Fibroblast of the aortic adventitia (primary cell): ENCODE measurements at places on chromosomes 13 and 19. TPM values are rescaled to one million over a fixed set of nuclear protein-coding genes. Genes with fewer than 3 reads are reported as not detected.

- peak; percentile 88 for DNase-seq
These were observed 14.7 kb downstream of the SMARCA4 start for GRCh38 chr19:10975374-10976130.

GRCh38 chr13:52851137-52851962 lies 2.9 kb upstream of the PCDH8 start:
- DNase-seq = peak; percentile 15

MED29 gene
- total RNA-seq = 16.2 and 25.7 TPM in 2 replicates

DNA sequence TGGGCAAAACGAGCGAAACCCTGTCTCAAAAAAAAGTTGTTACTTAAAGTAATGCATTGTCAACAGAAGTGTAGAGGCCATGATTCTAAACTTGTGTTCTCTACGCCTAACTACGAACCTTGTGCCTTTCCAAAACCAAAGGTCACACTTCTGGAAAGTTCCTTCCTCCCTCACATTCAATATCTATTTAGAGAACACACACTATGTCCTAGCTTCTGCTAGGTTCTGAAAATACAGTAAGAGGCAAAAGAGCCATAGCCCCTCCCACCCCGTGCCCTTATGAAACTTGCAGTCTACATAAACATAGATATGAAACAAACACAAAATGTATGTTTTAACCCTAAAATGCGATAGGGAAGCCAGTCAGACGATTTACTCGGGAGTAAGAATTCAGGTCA lies 36.4 kb downstream of the RNF6 start:
- no peak for DNase-seq

DNA sequence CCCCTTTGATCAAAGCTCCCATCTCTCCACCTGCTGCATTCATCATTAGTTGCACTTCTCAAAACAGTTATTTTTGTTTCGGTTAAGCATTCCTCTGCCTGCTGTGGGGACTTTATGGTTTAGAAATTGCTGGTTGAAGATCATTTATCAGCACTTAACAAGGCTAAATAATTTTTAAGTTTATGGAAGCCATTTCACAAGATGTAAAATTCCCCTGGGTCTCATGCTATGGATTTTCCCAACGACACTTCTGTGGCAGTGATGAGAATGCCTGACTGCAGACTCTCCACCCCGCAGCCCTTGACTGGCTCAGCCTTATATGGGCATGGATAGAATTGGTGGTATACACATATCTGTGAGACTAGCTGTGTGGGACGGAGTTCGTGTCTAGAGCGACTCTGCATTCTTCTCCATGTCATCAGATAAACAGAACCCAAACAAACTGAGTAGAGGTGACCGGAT lies 52.8 kb downstream of the COL4A2 start:
- DNase-seq = no peak

PROSER3 gene
- 4.5 and 10.8 TPM in 2 replicates for total RNA-seq

ADGRE1 gene
- not detected in 2 replicates for total RNA-seq

DNA sequence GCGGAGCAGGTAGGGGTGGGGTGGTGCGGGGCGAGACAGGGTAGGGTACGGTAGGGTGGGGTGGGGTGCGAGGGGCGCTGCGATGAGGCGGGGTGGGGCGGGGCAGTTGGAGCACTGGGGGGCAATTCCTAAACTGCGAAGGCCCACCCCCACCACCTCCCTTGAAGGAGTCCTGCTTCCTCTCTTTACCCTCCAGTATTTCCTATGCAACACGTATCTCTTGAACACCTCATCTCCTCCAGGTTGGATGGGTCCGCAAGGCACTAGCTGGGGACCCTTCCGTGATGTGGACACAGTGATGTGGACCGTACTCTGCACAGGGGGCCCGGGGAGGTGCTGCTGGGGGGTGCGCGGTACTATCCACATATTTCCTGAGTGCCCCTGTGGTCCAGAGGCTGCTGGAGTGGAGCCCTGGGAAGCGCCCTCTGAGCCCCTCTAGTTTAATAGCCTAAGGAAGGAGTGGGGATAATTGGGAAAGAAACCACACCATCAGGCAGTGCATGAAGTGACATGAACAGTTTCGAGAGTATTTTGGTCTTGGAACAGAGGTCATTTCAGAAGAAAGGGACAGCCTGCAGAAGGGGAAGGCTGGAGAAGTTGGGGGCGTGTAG lies 1.1 kb downstream of the IL17D start:
- DNase-seq = no peak

S1PR4 gene
- total RNA-seq = not detected in 2 replicates

- DNase-seq = no peak
These were observed 3.9 kb downstream of the MBNL2 start for GRCh38 chr13:97226013-97226412.

SLC17A7 gene
- 0.49 TPM in 1 of 2 replicates, not detected in the other for total RNA-seq

DNA sequence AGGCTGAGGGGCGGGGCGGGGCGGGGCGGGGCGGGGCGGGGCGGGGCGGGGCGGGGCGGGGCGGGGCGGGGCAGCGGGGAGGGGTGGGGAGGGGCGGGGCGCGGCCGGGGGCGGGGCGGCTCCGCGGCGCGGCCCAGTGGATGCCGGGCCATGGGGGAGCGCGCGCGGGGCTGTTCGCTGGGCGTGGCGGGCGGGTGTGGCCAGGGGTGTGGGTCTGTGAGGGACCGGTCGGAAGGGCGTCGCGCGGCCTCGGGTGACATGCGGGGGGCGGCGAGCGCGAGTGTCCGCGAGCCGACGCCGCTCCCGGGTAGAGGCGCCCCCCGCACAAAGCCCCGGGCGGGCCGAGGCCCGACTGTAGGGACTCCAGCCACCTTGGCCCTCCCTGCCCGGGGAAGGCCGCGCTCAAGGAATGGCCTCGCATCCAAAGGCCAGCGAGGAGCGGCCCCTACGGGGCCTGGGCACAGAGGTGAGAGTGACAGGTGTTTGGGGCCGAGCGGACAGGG lies at the start of gene ZFP28:
Gene ZFP28, plus strand, starts transcription at position 188 of the 503 bp plus-strand sequence. Its CDS starts 71 bp downstream, at position 259.
- no peak for DNase-seq

OVOL3 gene
- not detected in 2 replicates for total RNA-seq

DNA sequence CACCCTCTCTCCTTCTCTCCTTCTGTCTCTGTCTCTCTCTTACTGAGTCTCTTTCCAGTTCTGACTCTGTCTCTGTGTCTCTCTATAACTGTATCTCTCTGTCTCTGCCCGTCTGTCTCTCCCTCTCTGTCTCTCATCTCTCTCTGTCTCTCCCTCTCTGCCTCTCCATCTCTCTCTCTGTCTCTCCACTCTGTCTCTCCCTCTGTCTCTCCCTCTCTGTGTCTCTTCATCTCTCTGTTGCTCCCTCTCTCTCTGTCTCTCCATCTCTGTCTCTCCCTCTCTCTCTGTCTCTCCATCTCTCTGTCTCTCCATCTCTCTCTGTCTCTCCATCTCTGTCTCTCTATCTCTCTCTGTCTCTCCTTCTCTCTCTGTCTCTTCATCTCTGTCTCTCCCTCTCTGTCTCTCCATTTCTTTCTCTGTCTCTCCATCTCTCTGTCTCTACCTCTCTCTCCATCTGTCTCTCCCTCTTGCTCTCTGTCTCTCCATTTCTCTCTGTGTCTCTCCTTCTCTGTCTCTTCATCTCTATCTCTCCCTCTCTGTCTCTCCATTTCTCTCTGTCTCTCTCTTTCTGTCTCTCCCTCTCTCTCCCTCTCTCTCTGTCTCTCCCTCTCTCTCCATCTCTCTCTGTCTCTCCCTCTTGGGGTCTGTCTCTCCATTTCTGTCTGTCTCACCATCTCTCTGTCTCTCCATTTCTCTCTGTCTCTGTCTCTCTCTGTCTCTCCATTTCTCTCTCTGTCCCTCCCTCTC lies 3.3 kb upstream of the MEIS3 start:
- DNase-seq = no peak

MISP3 gene
- 0.72 TPM in 1 of 2 replicates, not detected in the other for total RNA-seq

DNA sequence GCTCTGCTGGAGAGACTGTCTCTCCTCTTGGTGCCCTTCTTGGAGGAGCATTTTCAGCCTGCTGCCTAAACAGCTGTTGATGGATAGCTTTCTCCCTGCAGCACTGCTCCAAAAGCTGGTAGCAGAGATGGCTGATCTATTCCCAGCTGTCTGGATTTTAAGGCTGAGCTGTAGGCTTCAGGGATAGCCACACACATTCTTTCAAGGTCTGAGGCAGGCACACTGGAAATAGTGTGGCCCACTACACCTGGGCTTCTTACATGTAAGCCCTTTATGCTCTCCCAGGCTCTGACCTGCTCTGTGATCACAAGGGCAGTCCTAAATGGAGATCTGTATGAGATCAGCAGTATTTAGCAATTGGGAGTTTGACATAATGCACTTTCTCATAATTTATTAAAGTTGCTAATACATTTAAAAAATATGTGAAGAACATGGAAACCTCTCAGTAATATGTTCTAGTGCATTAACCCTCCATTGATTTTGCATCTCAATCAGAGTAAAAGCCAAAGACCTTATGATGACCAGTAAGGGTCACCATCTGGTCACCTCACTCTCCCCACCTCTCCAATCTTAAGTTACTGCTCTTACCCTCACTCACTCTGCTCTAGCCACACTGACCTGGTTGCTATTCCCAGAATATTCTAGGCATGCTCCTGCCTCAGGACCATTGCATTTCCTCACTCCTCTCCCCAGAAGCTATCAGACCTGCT lies 91.6 kb downstream of the MBNL2 start:
- no peak for DNase-seq

DNA sequence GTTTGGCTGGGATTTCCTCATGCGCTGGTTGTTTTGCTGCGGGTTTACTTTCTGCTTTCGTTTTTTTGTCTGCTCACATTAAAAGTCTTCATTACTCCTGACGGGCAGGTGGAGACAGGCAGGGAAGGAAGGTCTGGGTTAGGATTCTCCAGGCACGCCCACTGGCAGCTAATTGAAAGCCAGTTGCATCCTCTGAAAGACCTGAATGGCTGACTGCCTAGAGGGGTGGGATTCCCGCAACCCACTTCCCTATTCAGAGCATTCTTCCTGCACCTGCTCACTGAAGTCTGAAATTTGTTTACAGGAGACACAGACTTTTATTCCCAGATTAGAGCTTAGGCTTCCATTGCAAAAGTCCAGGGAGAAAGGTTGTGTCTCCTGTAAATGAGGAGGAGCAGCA lies 172.0 kb downstream of the UQCRFS1 start:
- no peak for DNase-seq

- peak; percentile 67 for DNase-seq
These were observed 87.6 kb upstream of the SLC15A1 start for GRCh38 chr13:98839856-98840769.

DNA sequence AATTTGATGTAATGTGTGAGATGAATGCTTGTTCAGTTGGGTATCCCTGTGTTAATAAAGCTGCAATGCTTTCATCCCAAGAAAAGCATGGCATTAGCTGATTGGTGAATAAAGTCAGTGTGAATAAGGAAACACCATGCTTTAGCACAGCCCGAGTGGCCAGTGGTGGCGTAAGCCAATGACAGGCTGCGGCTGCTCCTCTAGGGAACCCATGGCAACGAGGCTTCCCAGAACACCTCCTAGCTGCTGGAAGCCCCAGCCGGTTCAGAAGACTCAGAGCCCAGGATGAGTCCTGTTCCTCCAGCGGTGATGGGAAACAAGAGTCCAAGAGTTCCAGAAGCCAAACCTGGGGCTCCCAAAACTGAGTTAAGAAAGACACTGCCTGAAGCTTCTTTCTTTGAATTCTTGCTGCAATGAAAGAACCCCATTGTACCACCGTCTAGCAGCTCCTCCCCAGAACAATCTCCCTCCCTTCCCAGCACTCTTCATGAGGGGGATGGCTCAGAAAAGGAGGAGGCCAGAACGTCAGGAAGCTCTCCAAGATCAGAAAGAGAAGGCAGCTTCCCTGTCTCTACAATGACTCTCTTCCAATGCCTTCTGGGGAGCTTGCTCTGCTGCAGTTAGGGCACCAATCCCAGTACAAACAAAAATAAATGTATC lies 58.2 kb downstream of the TSHZ3 start:
- DNase-seq = no peak

GRCh38 chr19:52227196-52227940 lies 37.5 kb downstream of the PPP2R1A start:
- DNase-seq = no peak

DNA sequence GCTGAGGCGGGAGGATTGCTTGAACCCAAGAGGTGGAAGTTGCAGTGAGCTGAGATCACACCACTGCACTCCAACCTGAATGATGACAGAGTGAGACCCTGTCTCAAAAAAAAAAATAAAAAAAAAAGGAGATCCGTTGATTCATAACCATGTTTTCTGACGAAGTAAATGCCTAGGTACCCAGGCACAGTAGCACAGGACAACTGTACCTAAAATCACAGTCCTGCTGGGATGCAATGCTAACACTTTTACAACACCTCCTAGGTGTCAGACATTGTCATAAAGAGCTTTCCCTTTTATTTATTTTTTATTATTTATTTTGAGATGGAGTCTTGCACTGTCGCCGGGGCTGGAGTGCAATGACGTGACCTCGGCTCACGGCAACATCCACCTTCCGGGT lies 2.5 kb upstream of the TTC9B start:
- no peak for DNase-seq

DNA sequence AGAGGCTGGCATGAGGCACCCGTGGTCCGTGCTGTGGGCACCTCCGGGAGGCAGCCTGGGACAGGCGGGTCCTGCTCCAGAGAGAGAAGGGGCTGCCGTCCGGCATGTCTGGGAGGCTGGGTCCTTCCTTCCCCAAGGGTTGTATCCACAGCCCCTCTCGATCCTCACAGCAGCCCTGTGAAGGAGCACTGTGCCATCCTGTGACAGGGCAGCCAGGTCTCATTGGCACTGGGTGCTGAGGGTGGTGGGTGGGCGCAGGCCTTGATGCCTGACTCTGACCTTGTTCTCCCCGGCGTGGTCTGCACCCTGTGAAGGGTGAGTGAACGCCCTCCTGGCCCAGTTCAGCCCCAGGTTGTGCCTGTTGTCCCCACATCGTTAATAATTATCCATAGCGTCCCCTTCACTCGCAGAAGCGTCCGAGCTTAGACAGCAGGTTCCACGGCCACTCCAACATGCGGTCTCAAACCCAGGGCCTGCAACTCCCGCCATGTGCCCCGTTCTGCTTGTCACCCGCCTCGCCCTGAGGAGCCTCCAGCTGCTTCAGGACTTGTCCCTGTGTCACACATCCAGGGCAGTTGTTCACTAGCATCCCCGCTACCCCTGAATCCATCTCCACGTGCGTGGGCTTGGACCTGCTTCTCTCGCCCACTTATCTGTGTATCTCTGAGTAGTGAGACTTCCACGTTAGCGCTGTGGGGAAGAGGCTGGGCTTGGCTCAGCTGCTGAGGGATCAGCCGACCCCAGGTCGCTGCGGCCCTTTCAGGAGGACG lies 10.6 kb downstream of the ATP11A start:
- DNase-seq = no peak

DNA sequence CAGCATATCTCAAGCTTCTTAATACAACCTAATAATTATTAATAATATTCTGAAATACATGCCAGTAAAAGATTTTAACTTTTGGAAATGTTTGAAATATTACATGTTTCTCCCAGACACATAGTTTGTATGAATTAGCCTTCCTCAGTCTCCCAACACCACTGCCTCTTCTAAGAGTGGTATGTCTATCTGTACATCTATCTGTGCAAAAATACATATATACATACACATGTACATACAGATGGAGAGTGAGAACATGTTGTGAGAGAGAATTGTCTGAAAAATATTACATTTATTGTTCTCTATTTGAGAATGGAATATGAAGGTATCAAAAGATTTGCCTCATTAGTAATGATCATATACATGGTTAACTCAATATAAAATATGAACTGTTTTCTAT lies 1567.2 kb upstream of the PRR20A start:
- DNase-seq = no peak

GPR183 gene
- not detected in 2 replicates for total RNA-seq

- no peak for DNase-seq
These were observed 5.8 kb downstream of the CD320 start for GRCh38 chr19:8302357-8302691.

NXNL1 gene
- not detected in 2 replicates for total RNA-seq

WDR87 gene
- total RNA-seq = not detected in 2 replicates

UPK1A gene
- not detected in 2 replicates for total RNA-seq

CNFN gene
- total RNA-seq = not detected in 2 replicates
